ENCODE measurements at places on chromosomes 12 and 14.

- DNase-seq: no peak
These were observed 1808.9 kb upstream of the SEL1L start for GRCh38 chr14:83342590-83342989.

GRCh38 chr12:104154806-104155205, 16.8 kb upstream of the NFYB start:
- DNase-seq: no peak

- DNase-seq: no peak
These were observed 8.3 kb downstream of the CEP128 start for GRCh38 chr14:80933282-80933681.

DNA sequence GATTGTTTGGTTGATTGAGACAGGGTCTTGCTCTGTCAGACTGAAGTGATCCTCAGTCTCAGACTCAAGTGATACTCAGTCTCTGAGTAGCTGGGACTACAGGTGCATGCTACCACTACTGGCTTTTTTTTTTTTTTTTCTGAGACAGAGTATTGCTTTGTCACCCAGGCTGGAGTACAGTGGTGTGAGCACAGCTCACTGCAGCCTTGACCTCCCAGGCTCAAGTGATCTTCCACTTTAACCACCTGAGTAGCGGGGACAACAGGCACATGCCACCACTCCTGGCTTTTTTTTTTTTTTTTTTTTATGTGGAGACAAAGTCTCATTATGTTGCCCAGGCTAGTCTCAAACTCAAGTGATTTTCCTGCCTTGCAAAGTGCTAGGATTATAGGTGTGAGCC, 31.8 kb downstream of the CPSF2 start:
- no peak for DNase-seq

DNA sequence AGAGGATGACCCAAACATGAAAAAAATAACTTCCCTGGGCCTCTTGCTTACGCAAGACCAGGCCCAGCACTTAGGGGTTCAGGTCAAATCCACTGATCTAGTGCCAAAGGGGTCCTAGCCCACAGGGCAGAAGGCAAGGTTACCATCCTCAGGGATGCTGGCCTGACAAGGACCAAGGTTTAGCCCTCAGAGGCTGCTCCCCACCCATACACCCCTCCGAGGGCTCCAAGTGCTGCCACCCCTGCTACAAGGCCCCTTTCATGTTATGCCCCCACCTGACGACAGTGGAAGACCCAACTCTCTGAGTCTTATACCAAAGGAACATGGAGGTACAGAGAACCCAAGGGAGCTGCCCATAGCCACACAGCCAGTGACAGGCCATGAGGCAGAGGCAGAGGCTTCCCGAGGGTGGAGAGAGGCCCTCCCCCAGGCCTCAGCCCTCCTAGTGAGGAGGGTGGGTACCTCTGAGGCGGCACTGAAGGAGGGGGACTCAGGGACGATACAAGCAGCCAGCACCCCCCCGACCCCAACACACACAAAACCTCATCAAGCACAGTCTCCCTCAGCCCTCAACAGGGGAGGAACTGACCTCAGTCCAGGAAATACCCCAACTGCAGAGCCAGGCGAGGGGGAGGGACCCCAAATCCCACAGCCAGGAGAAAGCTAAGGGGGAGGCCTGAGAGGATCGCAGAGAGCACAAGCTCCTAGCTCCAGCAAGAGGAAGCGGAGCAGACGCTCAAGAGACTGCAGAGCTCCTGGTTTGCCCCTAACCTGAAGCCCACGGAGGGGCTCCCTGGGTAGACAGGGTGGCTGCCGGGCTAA, 37.0 kb downstream of the ANAPC7 start:
- no peak for DNase-seq

- DNase-seq: no peak
These were observed 2.4 kb upstream of the NUMB start for GRCh38 chr14:73460691-73461127.

- DNase-seq: no peak
These were observed 63.7 kb downstream of the DIP2B start for GRCh38 chr12:50568338-50569091.

DNA sequence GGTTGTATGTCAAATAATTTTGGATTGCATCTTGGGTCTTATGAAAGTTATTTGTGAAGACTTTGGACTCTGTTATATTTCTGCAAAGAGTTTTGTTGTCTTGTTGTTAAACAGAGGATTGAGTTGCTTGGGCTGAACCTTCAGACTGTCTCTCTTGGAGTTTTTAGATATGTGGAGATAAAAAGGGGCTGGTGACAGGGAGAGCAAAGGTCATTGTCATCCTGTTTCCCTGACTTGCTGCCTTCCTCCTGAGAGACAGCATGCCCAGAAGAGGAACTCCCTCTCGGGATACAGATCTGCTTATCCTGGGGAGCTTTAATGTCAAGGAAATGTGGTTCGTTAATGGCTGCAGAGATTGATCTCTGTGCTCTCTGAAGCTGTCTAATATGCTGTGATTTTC, 47.6 kb upstream of the RFLNA start:
- no peak for DNase-seq

DNA sequence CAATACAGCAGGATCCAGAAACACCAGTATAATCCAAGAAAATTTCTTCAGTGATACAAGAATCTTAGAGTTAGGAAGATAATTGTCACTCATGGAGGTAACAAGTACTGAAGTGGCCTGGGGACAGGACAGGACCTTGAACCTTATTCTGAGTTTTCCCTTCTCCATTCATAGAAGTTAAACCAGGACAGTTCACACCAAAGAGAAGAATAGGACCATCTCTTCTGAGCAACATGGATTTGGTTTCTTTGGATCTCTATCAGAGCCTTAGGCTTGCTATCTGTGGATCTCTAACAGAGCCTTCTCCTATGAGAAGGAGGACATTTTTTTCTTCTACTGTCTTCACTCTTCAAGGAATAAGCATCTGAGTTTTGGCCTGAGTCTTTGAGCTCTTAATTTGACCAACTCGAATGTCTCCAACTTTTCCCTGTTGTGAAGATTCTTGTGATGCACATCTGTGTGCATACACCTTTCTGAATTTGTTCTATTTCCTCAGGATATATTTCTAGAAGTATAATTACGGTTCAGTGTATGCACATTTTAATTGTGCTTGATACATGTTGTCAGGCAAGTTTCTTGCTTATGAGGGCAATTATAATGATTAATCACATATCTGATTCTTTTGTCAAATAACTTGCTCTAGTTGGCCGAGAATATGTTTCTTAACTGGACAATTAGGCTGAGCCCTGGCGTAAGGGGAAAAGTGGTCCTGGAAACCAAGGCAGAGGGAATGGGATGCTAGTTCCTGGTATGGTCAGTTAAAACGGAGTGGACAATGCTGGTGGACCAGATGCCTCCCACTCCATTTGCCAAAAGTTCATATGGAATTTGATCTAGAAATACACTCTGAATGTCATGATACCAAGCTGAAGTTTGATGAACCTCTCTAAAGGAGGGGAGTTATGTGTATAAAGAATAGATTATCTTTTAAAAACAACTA, 6.6 kb downstream of the KRT6A start:
- DNase-seq: no peak

DNA sequence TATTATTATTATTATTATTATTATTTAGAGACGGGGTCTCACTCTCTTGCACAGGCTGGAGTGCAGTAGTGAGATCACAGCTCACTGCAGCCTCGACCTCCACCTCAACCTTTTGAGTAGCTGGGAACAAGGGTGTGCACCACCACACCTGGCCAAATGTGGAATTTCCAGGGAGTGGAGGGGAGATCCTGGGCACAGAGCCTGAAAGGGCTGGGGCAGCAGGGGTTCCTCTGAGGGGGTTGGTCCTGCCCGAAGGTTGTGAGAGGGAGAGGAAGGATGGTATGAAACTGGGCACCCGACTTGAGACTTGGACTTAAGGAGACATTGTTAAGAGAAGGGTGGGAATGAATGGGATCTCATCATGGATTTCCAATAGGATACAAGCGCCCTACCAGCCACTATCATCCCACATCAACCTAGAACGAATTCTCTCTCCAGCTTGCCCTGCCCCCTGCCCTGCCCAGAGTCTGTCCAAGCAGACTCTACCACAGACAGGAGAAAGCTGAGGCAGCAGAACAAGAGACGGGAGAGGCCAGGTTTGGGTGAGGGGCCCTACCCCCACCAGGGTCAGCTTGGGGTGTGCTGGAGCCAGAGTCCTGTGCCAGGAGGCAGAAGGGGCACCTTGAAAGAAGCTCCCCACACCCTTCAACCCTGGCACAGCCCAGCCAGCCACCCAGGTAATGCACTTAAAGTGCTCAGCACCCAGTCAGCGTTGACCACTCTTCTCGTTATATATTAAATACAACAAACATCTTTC, 2.4 kb upstream of the DYNC1H1 start:
- no peak for DNase-seq

Measured in stimulated activated CD4-positive, alpha-beta T cell treated with anti-CD3 and anti-CD28 coated beads, TNF-alpha, amount 100 ng/mL, for 4 hours (primary cell).